Activated effector memory CD4-positive, alpha-beta T cell treated with anti-CD3 and anti-CD28 coated beads, Interleukin-2, amount 50 U/mL, for 16 hours (primary cell): ENCODE measurements at places on chromosomes 1 and 21.
A peak's percentile ranks its signal among the peaks of the same experiment; 100 is the strongest.

- DNase-seq, result no peak
Observed at GRCh38 chr1:196466166-196466565, 142.1 kb downstream of the KCNT2 start.

GRCh38 chr1:209560952-209561351, 22.6 kb upstream of the CAMK1G start:
- no peak for DNase-seq

- DNase-seq, result no peak
Observed at GRCh38 chr1:172083191-172083590, 241.9 kb downstream of the DNM3 start.

- no peak for DNase-seq
Observed at GRCh38 chr1:114144016-114144415, 9.7 kb downstream of the SYT6 start.

DNA sequence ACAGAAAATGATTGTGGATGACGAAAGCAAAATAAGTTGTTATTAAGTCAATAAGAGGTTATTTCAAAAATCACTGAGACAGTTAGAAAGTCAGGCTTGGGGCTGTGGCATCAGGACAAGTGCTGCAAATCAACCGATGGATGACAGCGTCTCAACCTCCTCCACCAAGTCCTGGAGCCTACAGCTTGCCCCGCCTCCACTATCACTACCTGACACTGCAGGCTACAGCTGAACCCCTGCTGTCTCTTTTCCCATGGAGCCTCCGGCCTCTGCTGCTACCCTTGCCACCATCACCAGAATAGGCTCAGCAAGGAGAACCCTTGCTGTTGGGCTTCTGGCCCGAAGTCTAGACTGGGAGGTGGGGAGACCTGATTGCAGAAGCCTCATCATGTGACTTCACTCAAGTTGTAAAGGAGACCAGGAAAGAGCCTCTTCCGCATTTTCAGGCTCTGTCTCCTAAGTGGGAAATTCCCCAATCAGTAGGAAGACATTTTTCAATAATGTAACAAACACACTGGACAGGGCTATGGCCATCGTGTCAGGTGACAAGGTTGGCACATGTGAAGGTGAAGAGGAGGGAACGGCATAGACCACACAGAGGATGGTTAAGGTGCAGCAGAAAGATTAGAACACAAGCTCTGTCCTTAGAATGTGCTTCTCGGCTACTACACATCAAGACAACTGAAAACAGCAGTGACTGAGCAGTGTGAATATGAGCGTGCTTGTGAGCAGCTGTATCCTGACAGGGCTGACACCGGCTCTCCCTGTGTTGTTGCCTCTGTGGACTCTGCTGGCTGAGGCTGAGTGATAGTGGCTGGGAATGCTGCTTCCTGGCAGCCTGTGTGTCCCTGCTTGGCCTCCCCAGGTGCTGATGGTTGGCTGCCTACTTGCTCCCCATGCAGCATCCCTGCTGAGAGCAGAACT, 660.7 kb downstream of the PTPRU start:
- no peak for DNase-seq

DNA sequence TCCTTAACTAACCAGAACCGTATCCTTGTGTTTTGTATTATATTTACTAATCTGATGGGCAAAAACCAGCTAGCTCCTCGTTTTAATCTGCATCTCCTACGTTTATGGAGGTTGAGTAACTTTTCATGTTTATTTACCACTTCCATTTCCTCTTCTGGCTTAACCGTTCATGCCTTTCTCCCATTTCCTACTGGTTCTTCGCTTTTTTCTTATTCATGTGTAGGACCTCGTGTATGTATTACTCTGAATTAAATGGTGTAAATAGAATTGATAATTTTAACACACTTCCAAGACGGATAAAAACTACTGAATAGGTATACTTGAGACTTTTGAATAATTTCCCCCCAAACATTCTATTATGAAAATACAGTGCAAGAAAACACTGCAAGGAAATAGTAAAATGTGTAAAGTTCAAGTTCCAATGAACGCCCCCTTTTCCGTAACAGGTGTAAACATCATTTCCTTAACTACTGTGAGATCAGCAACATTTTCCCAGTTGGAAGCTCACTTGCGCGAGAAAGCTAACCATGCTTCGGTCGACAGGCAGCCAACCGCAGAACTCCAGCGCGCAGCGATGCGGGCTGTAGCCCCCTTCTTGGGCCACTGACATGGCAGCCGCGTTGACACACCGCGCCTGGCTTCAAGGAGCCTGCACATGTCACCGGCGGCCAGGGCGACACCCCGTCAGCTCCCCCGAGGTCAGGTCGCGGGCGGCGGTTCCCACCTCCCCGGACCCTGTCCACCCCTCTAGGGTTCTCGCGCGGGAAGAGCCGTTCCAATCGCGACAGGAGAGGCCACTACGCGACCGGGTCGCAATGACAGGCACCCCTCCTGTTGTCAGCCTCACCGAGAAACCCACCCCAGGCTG, 816 bp downstream of the EDEM3 start:
- peak; percentile 83 for DNase-seq

GRCh38 chr1:12748778-12749355, 2.9 kb downstream of the CFAP107 start:
- no peak for DNase-seq

- no peak for DNase-seq
Observed at GRCh38 chr1:192967901-192968300, 91.3 kb downstream of the UCHL5 start.

DNA sequence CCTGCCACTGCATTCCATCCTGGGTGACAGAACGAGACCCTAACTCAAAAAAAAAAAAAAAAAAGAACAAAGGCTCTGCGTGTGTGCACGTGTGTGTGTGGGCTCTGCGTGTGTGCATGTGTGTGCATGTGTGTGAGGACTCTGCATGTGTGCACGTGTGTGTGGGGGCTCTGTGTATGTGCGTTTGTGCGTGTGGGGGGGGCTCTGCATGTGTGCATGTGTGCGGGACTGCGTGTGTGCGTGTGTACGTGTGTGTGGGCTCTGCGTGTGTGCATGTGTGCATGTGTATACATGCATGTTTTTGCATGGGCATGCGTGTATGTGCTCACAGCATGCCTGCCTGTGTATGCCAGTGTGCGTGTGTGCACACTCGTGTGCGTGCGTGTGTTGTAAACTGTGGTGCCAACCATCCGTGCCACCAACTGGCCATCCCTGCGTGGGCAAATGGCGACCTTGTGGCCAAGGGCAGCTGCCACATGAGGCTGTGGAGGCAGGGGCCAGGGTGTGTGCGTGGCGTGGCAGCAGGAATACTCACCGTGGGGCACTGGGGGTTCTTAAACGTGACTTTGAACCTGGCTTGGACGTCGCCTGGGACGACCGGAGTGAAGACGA, 26.8 kb upstream of the TMEM52 start:
- DNase-seq, result no peak

GRCh38 chr1:151238467-151238739, 16.1 kb upstream of the PSMD4 start:
- DNase-seq, result no peak

DNA sequence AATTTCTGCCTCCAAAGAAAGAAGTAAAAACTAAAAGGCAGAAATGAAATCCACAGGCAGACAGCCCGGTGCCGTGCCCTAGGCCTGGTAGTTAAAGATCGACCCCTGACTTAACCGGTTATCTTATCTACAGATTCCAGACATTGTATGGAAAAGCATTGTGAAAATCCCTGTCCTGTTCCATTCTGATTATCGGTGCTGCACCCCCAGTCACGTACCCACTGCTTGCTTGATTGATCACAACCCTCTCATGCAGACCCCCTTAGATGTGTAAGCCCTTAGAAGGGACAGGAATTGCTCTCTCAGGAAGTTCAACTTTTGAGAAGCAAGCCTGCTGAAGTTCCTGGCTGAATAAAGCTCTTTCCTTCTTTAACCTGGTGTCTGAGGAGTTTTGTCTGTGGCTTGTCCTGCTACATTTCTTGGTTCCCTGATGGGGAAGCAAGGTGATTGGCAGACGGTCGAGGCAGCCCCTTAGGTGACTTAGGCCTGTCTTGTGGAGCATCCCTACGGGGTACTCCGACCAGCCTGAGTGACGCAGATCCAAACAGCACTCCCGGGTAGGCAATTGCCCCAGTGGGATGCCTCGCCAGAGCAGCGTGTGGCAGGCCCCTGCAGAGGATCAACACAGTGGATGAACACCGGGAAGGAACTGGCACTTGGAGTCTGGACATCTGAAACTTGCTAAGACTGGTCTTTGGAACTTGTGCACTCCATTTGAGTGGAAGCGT, 111.2 kb upstream of the PPM1J start:
- DNase-seq, result no peak

GRCh38 chr1:2258996-2259395, 30.9 kb downstream of the SKI start:
- DNase-seq, result peak; percentile 88

- no peak for DNase-seq
Observed at GRCh38 chr1:209648931-209649776, 3.1 kb downstream of the LAMB3 start.

DNA sequence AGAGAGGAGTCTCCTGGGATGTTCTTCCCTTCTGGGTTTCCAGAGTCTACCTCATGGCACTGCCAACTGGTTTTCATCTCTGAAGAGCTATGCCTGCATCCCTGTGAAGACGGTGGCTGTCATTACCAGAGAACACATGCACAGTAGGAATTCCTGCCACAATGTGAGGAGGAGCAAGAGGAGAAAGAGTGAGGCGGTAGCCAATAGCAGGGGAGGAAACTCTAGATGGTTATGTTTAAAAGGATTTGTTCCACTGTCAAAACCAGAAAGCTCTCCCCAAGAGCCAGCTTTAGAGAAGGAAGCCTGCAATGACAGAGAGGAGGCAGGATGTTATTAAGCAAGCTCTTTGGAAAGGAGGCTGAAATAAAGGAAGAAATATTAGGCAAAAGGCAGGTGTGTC, 12.3 kb downstream of the LMX1A start:
- DNase-seq, result no peak

DNA sequence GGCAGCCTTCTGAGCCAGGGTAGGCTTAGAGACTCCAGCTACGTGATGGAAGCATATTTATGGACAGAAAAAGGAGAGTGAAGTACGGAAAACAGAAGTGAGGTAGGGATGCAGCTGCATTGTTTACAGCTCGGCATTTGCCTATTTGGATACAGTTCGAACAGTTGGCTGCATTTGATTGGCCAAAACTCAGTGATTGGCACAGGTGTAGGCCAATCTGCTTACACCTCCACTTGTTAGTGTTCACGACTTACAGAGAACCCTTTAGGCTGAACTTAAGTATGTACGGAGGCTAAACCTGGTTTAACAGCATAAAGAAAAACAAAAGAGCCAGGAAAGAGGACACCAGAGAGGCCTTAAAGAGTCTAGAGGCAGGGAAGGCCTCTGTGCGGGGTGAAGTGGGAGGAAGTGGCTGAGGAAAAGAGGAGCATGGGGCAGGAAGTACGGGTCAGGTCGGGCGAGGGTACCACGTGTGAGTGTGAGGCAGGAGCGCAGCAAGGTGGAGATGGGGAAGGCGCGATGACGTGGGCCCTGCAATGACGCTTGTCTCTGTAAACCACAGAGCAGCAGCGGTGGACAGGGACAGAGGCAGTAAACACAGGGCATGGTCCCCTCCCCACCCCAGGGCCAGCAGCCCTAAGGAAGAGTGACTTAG, 32.0 kb downstream of the RSPH1 start:
- DNase-seq, result peak; percentile 84

DNA sequence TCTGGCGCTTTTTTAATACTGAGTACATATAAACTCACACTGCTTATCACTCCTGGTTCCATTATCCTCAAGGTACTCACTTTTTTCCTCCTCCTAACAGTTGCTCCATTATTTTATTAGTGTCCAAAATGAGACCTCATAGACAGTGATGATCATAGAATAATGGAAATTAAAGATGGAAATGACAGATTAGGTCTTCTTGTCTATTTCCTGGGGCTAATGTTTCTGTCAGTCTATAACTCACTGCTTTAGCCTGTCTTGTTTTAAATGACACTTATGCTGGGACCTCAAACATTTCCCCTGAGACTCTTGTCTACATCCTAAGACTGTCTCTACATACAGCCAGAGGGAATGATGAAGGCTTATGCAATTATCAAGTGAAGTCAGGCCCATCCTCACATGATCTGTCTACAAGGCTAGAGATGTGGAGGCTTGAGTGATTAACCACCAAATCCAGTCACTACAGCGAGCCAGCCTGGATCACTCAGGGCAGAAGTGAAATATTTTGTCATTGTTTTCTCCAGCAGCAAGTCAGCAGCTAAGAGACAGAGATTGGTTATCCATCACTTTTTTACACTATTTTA, 152.1 kb downstream of the ASTN1 start:
- DNase-seq, result no peak

DNA sequence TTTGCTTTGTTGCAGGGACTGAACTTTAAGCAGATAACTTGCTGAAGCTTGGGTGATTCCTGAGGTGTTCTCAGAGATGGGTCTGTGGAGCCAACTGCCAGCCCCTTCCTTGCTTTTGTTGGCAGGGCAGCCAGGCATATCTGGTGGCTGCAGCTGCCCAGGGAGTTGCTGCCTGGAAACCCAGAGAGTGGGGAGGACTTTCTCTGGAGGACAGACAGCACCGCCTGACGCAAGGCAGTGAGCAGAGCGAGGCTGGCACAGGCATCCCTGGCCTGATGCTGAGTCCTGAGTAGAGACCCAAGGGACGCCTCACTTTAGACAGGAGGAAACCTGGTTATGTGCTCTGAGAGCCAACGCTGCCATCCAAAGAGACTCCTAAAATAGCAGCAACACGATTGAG, 9.8 kb upstream of the OLFML2B start:
- DNase-seq, result no peak

GRCh38 chr1:156836041-156836654, 19.5 kb upstream of the SH2D2A start:
- peak; percentile 79 for DNase-seq

DNA sequence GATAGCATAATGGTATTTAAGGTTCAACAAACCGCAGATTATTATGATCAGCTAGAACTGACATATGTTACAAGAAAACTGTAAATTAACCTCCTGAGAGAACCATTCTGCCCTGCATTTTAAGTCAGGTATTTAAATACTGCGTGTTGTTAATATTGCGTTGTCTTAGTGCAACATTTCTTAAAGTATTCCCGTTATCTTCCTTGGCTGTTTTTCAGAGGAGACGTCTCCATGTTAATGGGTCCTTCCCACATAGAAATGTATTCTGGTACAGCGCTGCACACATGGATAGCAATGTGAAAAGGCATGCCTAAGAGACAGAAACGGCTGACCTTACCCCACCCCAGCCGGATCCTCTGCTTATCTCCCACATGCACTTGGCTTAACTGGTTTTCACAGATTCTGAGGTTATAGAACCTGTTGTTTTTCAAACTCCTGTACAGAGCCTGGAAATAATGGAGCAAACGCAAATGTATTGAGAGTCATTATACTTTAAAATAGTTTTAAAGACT, 22.8 kb upstream of the DEGS1 start:
- no peak for DNase-seq

- no peak for DNase-seq
Observed at GRCh38 chr1:61259379-61260148, 177.2 kb downstream of the NFIA start.

- DNase-seq, result no peak
Observed at GRCh38 chr1:9766759-9767442, 56.9 kb downstream of the CLSTN1 start.

DNA sequence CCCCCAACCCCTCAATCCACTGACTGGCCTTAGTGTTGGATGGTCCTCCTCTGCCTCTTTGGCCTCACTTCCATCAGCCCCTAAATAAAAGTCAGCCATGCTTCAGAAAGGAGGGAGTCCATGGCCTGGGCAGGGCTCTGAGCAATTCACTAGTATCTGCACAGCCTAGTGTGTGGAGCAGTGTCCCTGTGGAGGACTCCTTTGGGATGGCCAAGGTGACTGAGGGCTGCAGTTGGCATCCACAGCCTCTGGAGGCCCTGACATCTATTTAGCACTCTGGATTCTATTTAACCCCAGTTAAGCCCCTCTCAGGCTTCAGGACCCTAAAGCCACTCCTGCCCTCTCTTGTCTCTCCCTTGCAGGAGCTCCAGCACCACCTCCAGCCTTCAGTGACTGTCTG, 3.6 kb downstream of the THEM5 start:
- DNase-seq, result no peak

- DNase-seq, result no peak
Observed at GRCh38 chr21:41663805-41664788, 102.8 kb downstream of the RIPK4 start.
